ENCODE measurements at places on chromosomes 12 and 14.

- DNase-seq = no peak
Measured at GRCh38 chr14:49950275-49951228, 57.7 kb downstream of the ARF6 start.

- DNase-seq = no peak
Measured at GRCh38 chr14:95663226-95663797, 22.9 kb upstream of the TCL1B start.

DNA sequence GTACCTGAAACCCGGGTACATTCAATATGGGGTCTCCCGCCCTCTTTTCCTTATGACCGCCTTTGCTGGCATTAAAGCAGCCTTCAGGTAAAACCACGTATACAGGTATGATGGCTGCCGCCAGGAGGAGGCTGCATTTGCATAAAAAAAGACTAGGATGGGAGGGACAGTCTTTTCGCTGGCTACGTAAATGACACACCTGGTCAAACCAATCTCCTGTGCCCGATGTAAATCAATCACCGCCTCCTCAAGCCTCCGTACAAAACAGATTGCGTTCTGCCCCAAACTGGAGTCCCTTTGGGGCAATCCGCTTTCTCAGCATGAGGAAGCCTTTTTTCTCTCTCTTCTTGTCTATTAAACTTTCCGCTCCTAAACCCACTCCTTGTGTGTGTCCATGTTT lies 8.1 kb upstream of the ALDH1L2 start:
- DNase-seq = no peak

DNA sequence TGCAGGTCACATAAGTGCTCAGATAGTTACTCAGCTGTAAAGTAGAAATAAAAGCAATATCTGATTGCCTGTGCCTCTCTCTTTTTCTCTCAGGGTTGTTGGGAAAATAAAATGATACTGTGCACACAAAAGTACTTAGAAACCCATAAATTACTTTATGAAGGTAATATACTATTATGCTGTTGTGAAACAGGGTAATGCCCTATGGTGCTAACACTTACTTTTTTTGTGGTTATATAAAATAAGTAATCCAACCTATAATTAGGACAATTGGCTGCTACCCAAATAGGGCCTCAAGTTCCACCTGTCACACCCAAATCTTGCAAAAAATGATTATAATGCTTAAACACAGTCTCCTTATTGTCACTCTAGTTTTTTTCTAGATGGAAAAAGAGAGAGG lies 50.6 kb downstream of the DAAM1 start:
- no peak for DNase-seq

- no peak for DNase-seq
Measured at GRCh38 chr14:36658123-36659009, 3.3 kb upstream of the PAX9 start.

- DNase-seq = no peak
Measured at GRCh38 chr12:87200289-87200979, 828.8 kb downstream of the C12orf50 start.

GRCh38 chr12:8953773-8954402 lies 4.4 kb upstream of the M6PR start:
- no peak for DNase-seq

Data from AG08395 (cell line).